Hindlimb muscle (tissue), 1 donor: ENCODE measurements at places on chromosomes 2 and 18. TPM values are rescaled to one million over a fixed set of nuclear protein-coding genes. Genes with fewer than 3 reads are reported as not detected.

GRCh38 chr18:59699061-59699460 lies 1.8 kb upstream of the CCBE1 start:
- DNase-seq = no peak

GRCh38 chr2:38505779-38506178 lies 96.9 kb downstream of the HNRNPLL start:
- DNase-seq = peak; percentile 46

GRCh38 chr18:62485684-62486083 lies 37.1 kb upstream of the ZCCHC2 start:
- DNase-seq = no peak

DNA sequence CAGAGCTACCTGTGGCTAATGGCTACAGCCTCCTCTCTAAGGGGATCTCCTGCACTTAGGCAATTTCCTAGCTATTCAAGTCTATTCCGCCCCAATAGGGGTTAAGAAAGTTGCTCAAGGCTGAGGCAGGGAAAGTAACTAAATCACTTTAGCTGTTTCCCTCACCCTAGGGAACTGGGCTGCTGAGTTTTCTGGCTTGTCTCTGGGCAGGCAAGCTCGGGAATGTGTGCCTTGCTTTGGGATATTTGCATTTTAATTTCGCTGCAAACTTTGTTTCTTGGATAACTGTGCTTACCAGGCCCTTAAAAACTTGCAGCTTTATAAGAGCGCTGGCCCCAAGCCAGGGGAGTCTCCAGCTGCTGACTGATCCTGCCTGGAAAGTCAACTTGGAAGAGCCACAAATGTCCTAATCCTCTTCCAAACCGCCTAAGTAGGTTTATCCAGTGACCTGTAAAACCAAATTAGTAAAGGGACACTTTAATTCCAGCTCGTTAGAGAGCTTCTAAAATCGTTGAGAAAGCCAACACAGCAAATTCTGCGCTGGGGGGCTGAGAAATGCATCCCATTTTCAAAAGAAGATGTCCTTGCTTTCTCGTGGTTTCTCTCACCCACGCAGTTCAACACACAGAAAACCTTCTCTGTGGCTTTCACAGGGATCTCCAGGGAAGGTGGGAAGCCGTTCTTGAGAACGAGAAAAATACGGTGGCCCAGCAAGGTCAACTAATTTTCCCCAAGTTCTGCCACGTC lies 59.5 kb upstream of the SP3 start:
- peak; percentile 95 for DNase-seq

- DNase-seq = no peak
These were observed 1029.9 kb upstream of the PIK3C3 start for GRCh38 chr18:40925071-40925541.

DNA sequence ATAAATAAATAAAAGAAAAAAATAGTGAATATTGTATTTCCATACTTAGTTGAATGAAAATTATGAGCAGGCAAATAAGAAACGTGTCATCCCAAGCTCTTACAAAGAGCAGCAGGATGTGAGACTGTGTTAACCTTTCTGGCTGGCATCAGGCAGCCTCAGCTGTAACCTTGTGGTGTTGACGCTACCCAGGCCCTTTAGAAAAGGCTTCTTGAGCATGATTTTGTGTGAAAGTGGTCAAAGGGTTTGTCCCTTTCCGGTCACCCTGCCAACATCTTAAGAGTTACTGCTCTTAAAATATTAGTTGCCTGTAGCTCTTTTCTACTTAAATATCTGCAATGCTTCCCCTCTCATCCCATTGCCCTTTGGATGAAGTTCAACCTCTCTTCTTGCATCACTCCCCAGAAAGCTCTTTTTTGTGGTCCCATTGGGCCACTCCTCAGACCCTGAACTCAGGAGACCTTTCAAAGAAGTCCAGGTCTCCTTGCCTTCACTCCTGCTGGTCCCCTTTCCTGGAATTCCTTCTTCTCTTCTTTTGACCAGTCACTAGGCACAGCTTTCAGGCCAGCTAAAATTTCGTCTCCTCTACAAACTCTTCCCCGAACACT lies 35.0 kb downstream of the RHOB start:
- DNase-seq = no peak

DNA sequence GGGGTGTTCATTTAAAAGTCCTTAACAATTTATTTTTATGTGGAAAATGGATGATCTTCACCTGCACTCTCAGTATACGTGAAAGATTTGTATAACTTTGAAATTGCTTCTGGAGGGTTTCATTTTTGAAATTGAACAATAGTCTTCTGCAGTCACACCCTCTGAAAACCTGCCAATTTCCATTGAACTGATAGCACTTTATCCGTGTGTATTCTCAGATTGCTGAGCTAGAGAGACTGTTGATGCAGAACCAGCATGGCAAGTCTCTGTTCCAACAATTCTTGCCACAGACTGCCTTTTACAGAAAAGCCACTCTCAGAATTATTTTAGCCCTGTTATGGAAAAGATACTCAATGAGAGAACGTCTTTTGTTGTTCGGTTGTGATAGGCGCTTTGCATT lies 6.6 kb upstream of the GULP1 start:
- DNase-seq = no peak

DNA sequence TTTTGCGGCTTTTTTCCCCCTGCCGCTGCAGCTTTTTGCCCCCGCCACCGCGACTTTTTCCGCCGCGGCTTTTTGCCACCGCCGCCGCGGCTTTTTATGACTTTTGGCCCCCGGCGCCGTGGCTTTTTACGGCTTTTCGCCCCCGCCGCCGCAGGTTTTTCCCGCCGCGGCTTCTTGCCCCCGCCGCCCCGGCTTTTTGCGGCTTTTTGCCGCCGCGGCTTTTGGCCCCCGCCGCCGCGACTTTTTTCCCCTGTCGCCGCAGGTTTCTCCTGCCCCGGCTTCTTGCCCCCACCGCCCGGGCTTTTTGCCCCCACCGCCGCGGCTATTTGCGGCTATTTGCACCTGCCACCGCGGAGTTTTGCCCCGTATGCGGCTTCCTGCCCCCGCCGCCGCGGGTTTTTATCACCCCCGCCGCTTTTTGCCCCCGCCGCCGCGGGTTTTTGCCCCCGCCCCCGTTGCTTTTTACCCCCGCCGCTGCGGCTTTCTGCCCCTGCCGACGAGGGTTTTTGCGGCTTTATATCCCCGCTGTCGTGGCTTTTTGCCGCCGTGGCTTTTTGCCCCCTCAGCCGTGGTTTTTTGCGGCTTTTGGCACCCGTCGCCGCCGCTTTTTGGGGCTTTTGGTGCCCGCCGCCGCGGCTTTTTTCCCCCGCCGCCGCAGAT lies 2750.9 kb downstream of the RPIA start:
- DNase-seq = no peak

DNA sequence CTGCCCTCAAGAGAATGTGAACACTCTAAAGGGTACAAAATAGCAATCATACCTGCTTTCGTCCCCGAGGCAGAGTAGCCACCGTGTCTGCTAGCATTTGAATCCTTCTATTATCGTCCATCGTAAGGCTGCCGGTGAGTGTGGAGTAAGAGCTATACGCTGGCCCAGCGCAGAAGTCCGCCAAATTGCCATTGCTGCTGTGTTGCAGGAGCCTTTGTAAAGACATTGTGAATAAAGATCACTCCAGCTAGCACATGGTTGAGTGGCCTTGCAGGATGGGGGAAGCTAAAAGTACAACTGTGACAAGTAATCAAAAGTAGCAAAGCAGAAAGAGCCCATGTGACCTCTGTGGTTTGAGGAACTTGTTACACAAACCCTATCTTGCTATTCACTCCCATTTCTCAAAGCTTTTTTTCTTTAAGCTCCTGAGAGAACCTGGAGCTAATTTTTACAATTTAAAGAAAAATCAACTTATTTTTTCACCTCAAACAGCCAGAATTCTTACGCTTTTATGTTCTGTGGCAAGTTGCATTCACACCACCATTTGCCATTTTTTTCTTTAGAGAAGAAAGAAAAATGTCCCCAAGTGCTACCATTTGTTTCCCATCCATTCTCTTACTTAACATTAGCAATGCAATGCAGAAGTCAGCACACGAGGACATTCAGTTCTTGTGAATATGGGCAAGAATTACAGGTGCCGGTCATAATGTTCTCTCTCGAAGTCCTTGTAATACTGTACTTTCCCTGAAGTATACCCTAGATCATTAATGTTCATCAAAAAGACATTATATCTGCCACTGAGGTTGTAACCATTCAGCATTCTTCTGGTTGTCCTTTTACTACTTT lies at the start of gene CYTIP:
Gene CYTIP (minus strand): TSS at position 295 of the 846 bp plus-strand sequence. CDS start 69 bp downstream, at position 226.
- no peak for DNase-seq

- DNase-seq = no peak
These were observed 67.5 kb upstream of the RGPD5 start for GRCh38 chr2:109726379-109727270.

- no peak for DNase-seq
These were observed 27.5 kb upstream of the HPCAL1 start for GRCh38 chr2:10274983-10275802.

DNA sequence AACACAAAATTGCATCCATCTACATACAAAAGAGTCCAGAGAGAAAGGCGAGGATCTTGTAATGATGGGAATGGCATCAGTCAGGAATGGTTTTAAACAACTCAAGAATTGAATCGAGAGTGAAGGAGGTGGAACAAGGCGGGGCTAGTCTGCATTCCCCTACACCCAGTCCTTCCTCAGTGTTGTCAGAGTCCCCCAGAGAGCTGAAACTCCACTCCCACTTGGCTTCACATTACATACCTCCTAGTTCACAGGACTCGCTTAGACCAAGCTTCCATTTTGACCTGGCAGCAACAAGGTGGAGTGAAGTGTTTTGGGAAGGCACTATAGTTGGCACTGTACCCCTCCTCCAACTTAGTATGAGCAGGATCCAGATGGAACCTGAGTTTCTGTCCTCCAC lies 1273.5 kb upstream of the CRIM1 start:
- DNase-seq = no peak

- peak; percentile 21 for DNase-seq
These were observed 95.2 kb downstream of the EPB41L5 start for GRCh38 chr2:120108049-120108448.

DNA sequence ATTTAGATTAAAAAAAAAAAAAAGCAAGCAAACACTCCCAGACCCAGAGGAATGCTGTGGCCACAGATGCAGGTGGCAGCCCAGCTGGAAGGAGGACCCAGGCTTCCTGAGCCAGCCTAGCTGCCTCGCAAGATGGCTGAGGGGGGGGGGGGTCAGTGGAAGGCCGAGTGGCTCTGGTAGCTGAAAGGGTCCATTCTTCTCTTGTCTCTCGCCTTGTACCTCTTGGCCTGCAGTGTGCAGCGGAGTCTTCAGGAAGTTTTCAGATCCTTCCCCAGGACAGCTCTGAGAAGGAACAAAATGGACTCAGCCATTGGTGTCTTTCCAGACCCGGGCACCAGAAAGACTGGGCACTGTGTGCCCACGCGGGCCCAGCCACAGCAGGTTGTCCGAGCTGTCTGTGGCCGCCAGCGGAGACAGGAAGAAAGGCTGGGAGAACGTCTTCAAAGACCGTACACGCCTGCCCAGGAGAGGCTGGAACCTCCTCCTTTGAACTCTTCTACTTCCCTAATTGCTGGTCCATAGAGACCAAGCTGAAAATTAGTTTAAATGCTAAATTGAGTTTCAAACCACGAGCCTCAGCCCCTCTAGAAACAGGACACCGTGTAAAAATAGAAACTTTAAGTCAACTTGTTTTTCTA lies 21.3 kb downstream of the APCDD1 start:
- no peak for DNase-seq

DNA sequence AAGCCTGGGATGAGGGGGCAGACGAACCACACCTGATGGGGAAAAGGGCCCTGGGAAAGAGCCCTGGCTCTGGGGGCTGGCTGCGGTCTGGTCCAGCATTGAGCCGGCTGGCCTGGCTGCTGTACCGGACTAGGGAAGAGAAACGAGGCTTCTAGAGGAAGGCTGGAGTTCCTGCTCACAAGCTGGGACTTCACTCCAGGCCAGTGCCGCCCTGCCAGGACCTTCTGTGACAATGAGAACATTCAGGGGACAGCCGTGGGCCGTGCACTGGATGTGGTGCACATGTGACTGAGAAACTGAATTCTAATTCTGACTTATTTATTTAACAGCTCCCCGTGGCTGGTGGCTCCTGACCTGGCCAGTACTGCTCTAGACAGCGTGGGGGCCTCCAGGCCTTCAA lies 269.3 kb downstream of the HDAC4 start:
- no peak for DNase-seq

- no peak for DNase-seq
These were observed 19.1 kb upstream of the GPR55 start for GRCh38 chr2:230944123-230944653.

DNA sequence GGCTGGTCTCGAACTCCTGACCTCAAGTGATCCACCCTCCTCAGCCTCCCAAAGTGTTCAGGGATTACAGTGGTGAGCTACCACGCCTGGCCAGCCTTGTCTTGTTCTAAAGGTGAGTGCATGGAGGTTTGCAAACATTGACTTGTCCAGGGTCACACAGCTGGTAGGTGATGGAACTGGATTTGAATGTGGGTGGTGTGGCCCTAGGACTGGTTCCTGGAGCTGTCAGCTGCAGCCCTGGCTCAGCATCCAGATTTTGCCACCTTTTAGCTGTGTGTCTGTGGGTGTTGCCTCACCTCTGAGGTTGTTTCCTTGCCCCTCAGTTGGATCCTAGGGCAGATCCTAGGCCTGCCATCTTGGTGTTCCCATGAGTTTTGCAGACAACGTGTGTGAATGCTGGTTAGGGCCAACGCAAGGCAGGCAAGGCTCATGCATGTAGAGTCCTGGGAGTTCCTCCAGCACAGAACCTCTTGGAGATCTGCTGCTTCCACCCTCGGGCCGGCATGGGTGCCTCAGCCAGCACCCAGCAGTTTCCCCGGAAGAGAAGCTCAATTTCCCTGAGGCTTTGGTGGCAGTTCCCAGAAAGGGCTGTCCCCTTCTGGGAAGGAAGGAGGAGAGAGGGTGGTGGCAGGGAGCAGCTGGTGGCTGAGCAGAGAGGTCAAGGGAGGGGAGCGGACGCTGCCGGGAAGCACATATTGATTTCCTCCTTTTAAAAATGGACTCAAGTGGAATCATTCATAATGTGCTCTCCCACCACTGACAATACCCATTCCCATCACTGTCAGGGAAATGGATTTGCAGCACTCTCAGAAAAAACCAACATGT lies 127.6 kb upstream of the HS6ST1 start:
- DNase-seq = no peak

- peak; percentile 62 for DNase-seq
These were observed 67.7 kb upstream of the L3MBTL4 start for GRCh38 chr18:6482198-6482977.

DNA sequence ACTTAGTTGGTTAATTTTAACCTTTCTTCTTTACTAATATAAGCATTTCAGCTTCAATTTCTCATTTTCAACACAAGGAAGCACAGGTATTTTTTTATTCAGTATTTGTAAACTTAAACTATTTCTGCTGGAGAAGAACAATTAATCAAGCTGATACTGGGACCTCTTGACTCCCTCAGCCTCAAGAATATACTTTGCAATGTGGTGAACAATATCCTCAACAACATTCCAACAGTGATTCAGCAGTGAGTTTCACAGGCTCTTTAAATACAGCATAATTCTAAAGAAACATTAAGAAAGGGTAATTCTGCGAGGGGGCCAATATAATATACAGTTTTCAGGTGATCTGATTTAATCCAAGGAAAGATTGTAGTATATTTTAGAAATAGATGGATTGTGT lies 10.0 kb downstream of the RAPGEF4 start:
- DNase-seq = no peak

GRCh38 chr2:72415241-72415661 lies 267.6 kb upstream of the CYP26B1 start:
- peak; percentile 70 for DNase-seq

FOXD4L1 gene
- polyA plus RNA-seq = 4.4 TPM

DSG4 gene
- polyA plus RNA-seq = not detected

ALKAL2 gene
- 0.49 TPM for polyA plus RNA-seq

SETBP1 gene
- polyA plus RNA-seq = 19.5 TPM

TNFAIP6 gene
- polyA plus RNA-seq = 9.0 TPM

HRH4 gene
- polyA plus RNA-seq = 0.06 TPM

CHRNG gene
- polyA plus RNA-seq = 167 TPM

LAMA3 gene
- 3.1 TPM for polyA plus RNA-seq

RBBP8 gene
- polyA plus RNA-seq = 10.4 TPM

DYNC1I2 gene
- 88.6 TPM for polyA plus RNA-seq

FAM124B gene
- 7.0 TPM for polyA plus RNA-seq
